T-helper 17 cell (primary cell): ENCODE measurements at places on chromosomes 13 and 19. TPM values are rescaled to one million over a fixed set of nuclear protein-coding genes. Genes with fewer than 3 reads are reported as not detected.

- peak overlapping the region; percentile 61 for H3K4me3 ChIP-seq
- no peaks in the 10 kb centered on the region for H3K27me3 ChIP-seq
Measured at GRCh38 chr19:37692956-37693620, 26.5 kb downstream of the ZNF607 start.

DNA sequence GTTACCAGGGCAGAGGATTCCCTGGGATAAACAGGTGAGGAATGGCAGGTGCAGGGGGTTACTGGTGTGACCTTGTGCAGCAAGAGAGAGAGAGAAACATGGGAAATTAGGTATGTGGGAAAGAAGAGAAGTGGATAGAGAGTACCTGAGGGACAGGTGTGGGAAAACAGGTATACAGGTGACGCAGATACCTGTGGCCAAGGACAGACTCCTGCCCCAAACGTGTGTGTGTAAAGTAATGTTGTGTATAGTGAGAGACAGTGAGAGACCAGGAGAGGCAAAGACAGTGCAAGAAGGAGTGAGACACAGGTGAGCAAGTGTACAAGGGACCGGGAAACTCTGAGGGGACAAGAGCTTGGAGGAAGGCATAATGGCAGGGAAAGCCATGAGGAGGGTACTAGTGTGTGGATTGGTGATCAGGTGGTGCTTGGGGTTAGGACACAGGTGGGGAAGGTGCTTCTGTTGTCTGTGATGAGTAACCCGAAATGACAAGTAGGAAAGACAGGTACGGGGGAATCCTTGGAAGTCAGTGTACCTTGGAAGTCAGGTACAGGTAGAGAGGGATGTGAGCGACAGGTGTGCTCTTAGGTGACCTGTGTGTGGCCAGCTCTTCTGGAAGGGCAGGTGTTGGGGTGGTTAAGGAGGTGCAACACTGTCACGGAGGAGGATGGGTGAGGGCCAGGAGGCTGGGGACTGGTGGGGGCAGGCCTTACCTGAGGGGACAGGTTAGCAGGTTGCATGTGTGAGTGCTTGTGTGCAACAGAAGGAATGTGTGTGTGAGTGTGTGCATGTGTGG, 2.8 kb downstream of the ERFL start:
- DNase-seq = no peak
- H3K27ac ChIP-seq = no peak overlapping the region
- peaks cover 19% of the 10 kb centered on the region for H3K27me3 ChIP-seq
- H3K4me3 ChIP-seq = no peak overlapping the region

SIAH3 gene
- total RNA-seq = 0.10 TPM

CAMSAP3 gene
- 0.12 TPM for total RNA-seq
